ENCODE measurements at places on chromosomes 12 and 14.

- DNase-seq, result peak; percentile 61
Measured at GRCh38 chr12:47079981-47080724, 394 bp upstream of the AMIGO2 start.

- no peak for DNase-seq
Measured at GRCh38 chr14:49228552-49228951, 357.6 kb downstream of the RPS29 start.

DNA sequence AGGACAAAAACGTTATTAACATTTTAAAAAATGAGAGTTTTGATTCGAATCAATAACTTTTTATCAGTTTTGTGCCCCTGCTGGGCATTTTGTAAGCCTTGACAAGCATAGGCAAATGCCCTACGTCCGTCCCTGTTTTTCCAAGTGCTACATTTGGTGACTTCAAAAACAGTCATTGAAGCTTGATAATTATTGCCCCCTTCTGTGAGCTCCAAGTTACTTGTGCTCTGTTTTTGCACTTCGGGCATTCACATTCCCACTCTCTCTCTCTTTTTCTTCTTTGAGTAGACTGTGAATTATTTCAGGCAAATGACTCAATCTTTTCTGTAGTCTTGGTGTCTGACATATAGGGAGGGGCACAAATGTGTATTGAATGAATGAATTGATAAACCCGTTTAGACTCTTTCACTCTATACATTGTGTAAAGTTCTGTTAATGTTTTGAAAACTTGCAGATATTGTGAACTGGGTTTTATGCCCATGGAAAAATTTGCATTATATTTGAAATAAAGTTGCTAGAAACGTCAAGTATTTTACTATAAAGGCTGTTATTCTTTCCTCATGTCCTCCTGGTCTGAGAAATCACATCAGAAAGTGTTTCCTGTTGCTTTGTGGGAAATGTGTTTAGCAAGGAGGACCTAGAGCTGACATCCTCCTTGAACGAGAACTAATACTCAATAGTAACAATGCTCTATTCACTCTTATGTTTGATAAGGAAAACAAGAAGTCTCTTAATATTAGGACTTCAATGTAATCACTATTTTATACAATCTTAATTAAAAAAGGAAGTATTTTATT lies 1.4 kb downstream of the APAF1 start:
- peak; percentile 51 for DNase-seq

GRCh38 chr14:54444681-54445080 lies 3.5 kb upstream of the CNIH1 start:
- DNase-seq, result peak; percentile 45

DNA sequence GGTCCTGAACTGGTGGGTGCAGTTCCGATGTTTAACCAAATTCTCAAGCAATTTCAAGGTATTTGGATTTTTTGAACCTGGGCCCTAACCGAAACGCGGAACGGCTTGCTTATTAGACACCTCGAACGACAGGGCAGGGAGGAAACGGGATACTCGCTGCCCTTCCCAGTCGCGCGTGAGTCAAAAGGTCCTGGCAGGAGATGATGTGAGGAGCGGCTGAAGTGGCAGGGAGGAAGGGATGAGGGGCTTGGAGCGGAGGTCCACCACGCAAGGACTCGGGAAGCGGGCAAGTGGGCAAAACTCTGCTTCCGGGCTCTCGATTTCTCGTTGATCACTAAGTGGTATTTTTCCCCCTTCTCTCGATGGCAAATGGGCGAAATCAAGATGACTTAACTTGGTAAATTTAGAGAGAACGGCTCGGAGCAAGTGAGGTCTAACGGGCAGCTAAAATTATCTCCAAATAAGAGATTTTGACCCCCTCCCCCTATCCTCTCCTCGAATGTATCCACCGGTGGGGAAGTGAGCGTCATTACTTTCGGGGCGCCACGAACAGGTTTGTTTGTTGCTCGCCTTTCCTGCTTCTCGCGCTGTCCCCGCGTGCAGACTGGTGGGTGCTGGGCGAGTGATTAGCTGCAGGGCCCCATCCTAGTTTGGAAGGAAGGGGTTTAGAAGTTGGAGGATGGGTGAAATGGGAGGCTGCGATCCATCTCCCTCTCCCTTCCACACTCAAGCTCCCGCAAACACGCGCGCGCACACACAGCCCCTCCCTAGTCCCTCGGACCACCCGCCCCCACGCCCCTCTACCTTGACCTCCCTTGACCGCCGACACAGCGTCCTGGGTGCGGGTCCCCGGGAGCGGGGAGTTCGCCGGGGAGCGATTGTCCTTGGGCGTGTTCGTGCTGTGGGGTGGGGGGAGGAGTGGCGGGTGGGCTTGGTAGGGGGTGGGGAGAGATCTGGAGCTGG lies 986 bp upstream of the NTF3 start:
- no peak for DNase-seq

GRCh38 chr14:60294411-60295069 lies 45.5 kb downstream of the PPM1A start:
- peak; percentile 13 for DNase-seq

GRCh38 chr14:69657950-69658355 lies 46.6 kb downstream of the SUSD6 start:
- peak; percentile 22 for DNase-seq

DNA sequence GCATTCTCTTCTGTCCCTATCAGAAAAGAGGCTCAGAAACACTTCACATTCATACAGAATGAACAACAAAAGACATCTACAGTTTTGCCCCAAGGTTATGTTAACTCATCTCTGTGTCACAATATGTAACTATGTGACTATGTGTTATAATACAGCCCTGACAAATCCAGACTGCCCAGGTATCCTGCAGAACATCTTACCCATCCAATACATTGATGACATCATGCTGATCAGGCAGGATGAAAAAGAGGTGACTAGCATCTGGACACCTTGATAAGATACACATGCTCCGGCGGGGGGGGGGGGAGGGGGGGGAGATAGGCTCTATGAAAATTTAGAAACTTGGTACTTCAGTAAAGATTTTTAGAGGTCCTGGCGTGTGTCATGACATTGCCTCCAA lies 8.3 kb upstream of the GNS start:
- no peak for DNase-seq

DNA sequence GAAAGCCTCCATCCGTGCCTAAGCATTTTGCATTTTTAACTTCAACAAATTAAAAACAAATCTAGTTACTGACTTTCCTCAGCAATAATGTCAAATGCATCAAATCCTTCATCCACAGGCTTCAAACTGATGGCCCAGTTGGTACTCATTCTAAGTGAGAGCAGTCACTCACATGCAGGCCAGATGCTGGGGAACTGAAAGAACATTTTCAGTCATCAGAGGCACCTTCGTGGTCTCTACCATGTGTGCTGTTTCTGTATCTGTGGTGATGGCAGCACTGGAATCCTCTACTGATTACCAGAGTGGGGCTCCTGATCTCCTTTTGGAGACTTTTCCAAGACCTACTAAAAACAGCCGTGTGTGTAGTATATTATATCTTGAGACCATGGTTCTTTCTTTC lies 145.2 kb downstream of the PRIMA1 start:
- no peak for DNase-seq

DNA sequence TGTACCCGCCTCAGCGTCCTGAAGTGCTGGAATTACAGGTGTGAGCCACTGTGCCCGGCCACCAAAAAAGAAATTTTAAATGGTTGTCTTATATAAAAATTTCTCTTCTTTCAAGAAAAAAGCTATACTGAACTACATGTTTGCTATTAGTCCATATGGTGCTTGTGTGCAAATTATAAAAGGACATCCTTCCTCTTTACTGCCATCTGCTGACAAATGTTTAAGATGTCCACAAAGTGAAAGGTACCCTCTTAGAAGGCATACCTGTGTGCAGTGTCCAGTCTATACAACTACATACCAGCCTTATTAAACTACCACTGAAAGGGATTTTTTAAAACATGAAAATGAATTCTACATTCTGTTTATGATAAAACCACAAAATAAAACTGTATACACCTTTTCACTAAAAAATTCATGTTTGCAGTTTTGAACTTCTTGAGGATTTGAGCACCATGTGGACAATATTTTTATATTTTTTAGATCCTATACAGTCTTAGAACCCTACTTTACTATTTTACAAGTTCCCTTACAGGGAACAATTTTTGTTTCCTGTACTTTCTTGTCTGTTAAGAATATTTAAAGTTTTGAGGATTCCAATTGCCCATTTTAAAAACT lies 32.8 kb upstream of the TOMM20L start:
- DNase-seq, result peak; percentile 15

- DNase-seq, result peak; percentile 83
Measured at GRCh38 chr12:66035288-66035966, 95.1 kb downstream of the LLPH start.

DNA sequence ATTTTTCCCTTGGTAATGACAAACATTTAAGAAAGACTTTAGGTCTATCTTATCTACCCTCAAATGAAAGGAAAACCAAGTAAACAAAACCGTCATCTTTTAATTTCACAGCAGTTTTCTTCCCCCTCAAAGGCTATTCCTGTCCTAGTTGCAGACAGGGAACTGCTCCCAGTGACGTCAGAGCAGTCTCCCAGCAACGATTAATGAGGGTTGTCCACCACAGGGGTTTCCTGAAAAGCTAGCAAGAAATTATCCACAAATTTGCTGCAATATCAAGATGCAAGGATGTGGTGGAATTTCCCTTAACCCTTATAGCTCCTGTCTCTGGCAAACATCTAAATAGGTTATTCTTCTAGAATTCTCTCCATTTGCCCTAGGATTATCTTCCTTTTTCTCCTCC lies 89.1 kb upstream of the STAC3 start:
- peak; percentile 42 for DNase-seq

- DNase-seq, result no peak
Measured at GRCh38 chr12:11780521-11781101, 131.1 kb downstream of the ETV6 start.

- DNase-seq, result no peak
Measured at GRCh38 chr12:109944561-109945359, 44.7 kb downstream of the TCHP start.

DNA sequence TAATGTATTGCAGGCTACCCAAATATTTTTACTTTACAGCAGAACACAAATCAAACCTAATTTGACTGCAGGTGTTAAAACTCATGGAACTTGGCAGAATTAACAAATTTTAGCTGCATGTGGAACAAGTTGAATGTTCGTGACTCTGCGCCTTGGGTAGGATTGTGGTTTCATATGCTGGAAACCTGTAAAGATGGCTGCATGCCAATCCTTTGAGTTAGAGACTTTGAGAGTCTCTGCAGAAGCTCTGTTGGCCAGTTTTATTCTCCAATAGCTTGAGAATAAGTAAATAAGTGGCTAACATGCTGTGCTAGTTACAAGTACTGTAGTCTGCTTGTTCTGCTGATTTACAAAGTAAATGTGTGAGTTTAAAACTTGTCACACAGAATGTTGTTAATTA lies 77.8 kb downstream of the PDE6H start:
- no peak for DNase-seq

GRCh38 chr12:108801736-108802100 lies 55.7 kb downstream of the SSH1 start:
- peak; percentile 78 for DNase-seq

- DNase-seq, result no peak
Measured at GRCh38 chr14:106848330-106849121, 1322.1 kb downstream of the TMEM121 start.

- DNase-seq, result no peak
Measured at GRCh38 chr12:8668441-8668840, 5.8 kb upstream of the MFAP5 start.

DNA sequence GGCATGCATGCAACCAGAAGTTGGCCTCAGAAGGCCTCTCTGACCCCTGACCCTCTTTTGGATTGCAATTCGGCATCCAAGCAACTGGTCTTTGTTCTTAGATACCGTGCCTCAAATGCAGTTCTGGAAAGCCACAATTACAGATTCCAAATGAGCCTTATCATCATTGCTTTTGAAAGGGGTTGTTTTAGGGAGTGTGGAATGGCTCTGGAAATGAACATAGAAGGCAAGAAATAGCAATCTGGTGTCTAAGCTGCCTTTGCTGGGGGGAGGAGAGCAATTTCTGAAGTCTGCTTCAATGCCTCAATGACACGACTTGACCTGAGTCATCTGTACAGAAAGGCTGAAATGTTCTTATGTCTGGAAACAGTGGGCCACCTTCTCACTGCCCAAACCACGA lies 250.1 kb downstream of the NUAK1 start:
- peak; percentile 62 for DNase-seq

- DNase-seq, result peak; percentile 50
Measured at GRCh38 chr12:88805692-88806091, 225.4 kb upstream of the KITLG start.

GRCh38 chr14:32432813-32433538 lies 103.9 kb downstream of the AKAP6 start:
- DNase-seq, result no peak

- peak; percentile 71 for DNase-seq
Measured at GRCh38 chr12:71214511-71215285, 56.9 kb upstream of the TSPAN8 start.

DNA sequence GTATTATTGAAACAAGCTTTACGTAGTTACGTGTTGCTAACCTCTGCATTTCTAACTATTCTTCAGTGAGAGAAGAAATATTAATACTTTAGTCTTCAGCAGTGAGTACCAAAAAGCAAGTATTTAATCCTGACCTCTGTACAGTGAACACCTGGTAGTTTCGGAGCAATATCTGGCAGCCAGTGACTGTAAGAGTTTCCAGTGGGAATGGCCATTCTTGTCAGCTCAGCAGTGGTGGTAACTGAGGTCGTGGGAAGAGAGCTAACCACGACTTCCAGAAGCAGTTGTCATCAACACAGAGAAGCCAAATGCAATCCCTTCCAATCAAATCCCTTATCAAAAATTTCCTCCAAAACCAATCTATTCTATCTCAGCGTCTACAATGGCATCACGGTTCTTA lies 1500.2 kb upstream of the FLRT2 start:
- no peak for DNase-seq

- no peak for DNase-seq
Measured at GRCh38 chr12:17609153-17609552, 480.8 kb downstream of the RERGL start.

GRCh38 chr14:55537782-55538181 lies 42.2 kb upstream of the KTN1 start:
- DNase-seq, result no peak

DNA sequence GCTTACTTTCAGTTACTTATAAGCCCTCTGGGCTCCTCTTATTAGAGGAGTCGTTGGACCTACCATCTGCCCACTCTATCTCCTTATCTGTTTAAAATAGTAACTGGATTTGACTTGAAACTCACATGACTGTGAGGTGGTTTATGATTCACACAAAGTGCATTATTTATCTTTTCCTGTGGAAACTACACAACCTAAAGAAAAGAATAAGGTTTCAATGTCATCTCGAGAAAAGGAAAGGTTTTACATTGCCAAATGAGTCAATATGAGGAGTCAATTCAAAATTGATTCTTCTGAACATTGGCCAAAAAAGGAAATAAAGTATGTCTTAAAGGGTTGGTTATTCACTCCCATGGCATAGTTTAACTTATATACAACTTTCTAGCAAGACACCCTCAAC lies 225.0 kb upstream of the G2E3 start:
- no peak for DNase-seq

- peak; percentile 64 for DNase-seq
Measured at GRCh38 chr12:85872497-85873091, 1.5 kb upstream of the NTS start.

- DNase-seq, result no peak
Measured at GRCh38 chr12:51642286-51642685, 51.3 kb downstream of the SCN8A start.

- no peak for DNase-seq
Measured at GRCh38 chr14:68426661-68427549, 366.0 kb downstream of the ZFP36L1 start.

All from fibroblast of skin of scalp (primary cell).